Osteocyte (in vitro differentiated cells): ENCODE measurements at places on chromosomes 16 and 17.

GRCh38 chr17:37107406-37108083, 158.8 kb downstream of the AATF start:
- DNase-seq, result no peak

DNA sequence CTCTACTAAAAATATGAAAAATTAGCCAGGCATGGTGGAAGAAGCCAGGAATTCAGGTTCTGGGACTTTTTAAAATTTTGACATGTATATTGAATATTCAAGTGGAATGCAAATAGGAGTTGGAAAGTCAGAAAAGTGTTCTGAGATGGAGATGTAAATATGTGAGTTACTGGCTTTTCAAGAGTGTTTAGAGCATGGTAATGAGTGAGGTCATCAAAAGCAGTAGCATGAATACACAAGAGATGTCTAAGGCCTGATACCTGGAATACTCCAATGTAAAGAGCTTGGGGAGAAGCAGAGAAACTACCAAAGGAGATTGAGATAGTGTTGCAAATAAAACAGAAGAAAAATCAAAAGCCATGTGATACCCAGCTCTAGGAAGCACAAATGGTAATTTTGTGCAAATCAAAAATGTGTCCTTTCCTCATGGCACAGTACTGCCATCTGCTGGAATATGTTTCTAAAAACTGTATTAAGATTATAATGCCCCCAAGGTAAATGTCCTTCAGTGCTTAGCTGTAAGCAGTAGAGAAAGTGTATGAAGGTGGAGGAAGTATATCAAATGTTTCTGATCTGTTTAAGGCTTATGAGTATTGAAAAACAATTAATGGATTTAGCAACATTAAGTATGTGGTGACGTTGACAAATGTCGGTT, 908.4 kb downstream of the KCNJ18 start:
- no peak for DNase-seq

- no peak for DNase-seq
These were observed 40.7 kb upstream of the SLC12A3 start for GRCh38 chr16:56824331-56824730.

GRCh38 chr17:57911834-57912673, 43.2 kb downstream of the CUEDC1 start:
- no peak for DNase-seq

- DNase-seq, result peak; percentile 92
These were observed 16.6 kb downstream of the CD7 start for GRCh38 chr17:82300707-82301270.

GRCh38 chr16:12601290-12601900, 202.3 kb downstream of the CPPED1 start:
- peak; percentile 65 for DNase-seq

- DNase-seq, result no peak
These were observed 35.7 kb upstream of the NDRG4 start for GRCh38 chr16:58464047-58464915.

GRCh38 chr17:81365601-81366585, 29.4 kb upstream of the BAHCC1 start:
- no peak for DNase-seq

DNA sequence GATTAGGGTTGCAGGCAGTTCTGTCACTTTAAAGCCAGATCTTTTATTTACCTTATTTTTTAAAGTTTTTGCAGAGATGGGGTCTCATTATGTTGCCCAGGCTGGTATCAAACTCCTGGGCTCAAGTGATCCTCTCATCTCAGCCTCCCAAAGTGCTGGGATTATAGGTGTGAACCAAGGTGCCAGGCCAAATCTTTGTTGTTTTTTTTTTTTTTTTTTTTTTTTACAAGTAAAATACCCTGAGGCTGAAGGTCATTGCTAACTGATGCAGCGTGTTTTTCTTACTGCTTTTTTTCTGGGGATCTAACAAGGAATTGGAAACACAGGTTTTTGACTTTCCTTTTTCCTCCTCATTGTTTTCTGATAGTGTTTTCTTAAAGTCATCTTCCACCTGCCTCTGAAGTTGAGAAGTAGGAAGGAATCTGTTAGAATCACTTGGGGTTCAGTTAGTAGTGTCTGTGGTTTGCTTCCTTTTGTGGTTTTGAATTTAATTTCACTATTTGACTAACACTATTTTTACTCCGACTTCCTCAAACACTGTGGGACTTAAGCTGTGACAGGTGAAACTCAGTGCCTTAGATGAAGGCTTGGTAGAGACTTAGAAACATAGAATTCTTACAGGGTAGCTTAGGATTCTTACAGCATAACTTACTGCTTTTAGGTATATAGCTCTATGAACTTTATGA, 22.2 kb downstream of the CLTC start:
- DNase-seq, result no peak
